CD4-positive, alpha-beta T cell treated with Interleukin-4 for 4 hours (primary cell): ENCODE measurements at places on chromosomes 6 and 20.

- DNase-seq = no peak
Observed at GRCh38 chr20:10369723-10370090, 64.3 kb downstream of the MKKS start.

GRCh38 chr6:42440778-42441696, 10.7 kb downstream of the TRERF1 start:
- DNase-seq = no peak

DNA sequence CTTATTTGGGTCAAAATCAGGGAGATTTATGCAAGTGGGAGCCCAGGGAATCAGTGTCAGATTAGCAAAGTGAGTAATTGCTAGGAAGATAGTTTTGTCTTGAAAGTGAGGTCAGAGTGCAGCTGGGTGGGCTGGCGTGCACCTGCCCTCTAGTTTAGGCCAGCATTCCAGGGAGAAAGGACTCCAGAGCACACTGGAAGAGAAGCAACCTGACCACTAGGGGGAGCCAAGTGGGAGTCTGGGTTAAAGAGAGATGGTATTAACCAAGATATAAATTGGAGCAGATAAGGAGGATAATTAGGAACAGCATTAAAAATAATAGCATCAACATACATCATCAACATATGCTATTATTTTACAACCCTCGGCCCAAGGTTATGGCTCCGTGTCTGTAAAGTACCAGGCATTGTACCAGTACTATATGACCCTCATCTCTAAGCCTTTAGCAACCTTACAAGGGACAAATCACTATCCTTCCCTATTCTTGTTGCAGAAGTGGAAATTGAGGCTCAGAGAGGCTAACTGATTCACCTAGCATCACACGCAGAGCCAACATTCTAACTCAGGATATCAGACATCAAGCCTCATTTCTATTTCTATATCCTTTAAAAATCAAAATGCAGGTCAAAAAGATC, 57.8 kb downstream of the SLC2A10 start:
- DNase-seq = peak; percentile 21

DNA sequence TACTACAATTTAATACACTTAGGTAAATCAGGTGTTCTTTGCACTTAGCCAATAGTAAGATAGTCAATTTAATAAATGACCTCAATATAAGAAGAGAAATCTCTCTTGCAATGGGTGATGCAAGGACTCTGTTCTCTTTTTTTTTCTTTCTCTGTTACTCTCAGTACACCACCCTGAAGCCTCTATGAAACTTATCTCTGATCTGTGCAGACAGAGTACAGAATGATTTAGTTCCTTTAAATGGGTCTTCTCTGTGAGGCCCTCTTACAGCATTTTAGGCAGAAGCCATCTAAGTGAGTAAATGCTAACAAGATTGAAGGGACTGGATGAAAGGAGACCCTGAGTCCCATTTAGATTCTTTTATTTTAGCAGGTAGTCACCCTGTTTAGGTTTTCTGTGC, 312.8 kb downstream of the RFPL4B start:
- DNase-seq = no peak

GRCh38 chr6:41167173-41167963, 4.5 kb upstream of the TREM2 start:
- DNase-seq = no peak

GRCh38 chr20:25551413-25552215, 33.7 kb downstream of the NINL start:
- DNase-seq = no peak

- DNase-seq = no peak
Observed at GRCh38 chr6:82840571-82840970, 225.1 kb downstream of the UBE3D start.
